ENCODE measurements at places on chromosomes 1 and 21.

DNA sequence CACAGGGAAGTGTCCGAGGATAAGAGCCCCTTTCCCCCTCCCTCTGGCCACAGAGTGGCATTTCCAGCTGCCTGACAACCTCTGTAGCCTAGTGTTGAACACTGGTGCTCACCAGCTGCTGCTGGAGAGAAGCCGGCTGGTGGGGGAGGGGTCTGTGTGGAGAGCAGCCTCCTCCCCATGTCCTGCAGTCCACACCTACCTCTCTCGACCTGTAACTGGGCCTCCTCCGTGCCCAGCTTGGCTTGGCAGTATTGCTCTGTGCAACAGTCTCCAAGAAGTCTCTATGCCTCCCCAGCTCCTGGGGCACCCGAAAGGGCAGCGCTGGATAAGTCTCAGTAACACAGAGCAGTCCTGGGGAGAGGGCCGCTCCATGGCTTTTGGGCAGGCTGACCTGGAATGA lies 17.0 kb downstream of the PAPPA2 start:
- DNase-seq: no peak

GRCh38 chr1:231885209-231885854 lies 258.7 kb downstream of the DISC1 start:
- no peak for DNase-seq

- DNase-seq: no peak
Measured at GRCh38 chr21:28548291-28548690, 444.4 kb downstream of the LTN1 start.

DNA sequence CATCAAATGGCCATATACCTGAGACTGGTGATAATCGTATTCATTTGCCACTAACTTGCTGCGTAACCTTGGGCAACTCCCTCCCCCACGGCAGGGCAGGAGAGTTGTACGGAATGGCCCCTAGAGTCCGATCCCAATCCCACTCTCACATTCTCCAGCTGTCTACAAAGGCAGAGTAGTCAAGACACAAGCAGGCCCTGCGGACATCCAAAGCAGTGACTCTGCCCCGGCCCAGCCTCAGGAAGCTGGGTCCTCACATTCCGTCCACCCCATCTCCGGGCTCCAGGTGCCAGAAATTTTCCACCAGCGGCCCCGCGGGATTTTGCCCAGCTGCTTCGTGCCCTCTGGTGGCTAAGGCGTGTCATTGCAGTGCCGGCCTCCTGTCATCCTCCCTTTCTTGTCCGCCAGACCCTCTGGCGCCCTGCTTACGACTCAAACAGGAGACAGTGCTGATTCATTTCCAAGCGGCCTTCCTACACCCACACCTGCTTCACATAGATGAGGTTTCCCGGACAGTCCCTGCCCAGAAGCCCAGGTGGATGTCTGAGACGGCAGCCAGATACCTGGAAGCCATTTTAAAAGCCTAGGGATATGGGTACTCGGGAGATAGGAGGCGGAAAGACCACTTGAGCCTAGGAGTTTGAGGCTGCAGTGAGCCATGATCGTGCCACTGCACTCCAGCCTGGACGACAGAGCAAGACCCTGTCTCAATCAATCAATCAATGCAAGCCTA lies 2.9 kb upstream of the S100A2 start:
- peak; percentile 68 for DNase-seq

- DNase-seq: no peak
Measured at GRCh38 chr1:235067396-235068157, 61.1 kb downstream of the TOMM20 start.

- no peak for DNase-seq
Measured at GRCh38 chr1:201883786-201884185, 4.9 kb upstream of the SHISA4 start.

GRCh38 chr1:199742547-199742946 lies 285.0 kb upstream of the NR5A2 start:
- no peak for DNase-seq

GRCh38 chr1:239428120-239428710 lies 41.8 kb downstream of the CHRM3 start:
- no peak for DNase-seq

- no peak for DNase-seq
Measured at GRCh38 chr1:185987611-185988321, 253.6 kb downstream of the HMCN1 start.

DNA sequence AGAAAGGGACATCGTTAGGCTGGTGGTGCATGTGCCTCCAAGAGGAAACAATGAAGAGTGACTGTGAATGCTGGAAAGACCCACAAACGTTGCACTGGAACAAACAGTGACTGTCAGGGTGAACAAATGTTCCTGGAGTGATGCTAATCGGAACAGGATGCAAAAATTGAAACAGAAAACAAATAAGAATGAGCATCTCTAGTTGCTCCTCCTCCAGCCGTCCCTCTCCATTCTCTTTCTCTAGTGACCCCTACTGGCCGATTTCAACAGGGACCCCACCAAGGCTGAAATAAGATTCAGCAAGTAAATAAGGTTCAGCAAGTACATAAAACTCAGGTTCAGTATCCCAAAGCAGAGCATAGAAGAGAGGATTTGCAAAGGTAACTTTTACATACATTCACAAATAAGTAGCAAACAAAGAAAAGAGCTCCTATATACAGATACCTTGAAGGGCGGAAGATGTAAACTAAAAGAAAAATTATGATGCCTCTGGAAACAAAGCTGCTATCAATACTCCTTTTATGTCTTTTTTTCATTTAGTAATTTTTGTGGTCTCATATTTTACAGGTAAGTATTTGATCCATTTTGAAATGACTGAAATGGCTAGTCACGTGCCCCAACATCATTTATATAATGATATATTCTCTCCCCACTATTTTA lies 836.1 kb upstream of the ADAMTS5 start:
- no peak for DNase-seq

DNA sequence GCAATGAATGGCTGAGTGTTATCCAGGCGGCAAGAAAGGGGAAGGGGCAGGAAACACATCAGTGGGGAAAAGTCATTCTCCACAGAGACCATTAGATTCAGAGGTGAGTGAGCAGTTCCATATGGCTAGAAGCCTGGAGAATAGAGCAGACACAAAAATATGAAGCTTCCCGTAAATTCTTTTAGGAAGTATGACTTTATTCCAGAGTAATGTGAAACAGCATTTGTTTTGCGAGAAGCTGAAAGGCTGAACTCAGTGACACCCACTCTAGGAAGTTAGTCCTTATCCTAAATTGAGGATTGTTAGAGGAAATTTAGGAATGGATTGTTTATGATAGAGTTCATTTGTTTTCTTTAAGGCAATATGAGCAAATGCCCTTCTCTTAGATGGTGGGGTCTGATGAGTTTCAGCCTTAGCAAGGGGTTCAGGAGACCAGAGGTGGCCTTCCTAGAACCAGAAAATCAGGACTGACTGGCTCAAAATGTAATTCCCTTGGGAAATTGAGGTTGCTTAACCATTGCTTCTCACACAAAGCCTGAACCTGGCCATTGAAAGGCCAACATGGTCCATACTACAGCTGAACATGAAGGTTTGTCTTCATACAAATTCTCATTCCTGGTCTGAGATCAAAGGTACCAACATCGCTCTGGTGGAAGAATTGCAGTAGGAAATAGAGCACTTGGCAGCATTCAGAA lies 167.5 kb downstream of the TPR start:
- DNase-seq: no peak

- no peak for DNase-seq
Measured at GRCh38 chr1:85148524-85149250, 52.1 kb downstream of the SYDE2 start.

DNA sequence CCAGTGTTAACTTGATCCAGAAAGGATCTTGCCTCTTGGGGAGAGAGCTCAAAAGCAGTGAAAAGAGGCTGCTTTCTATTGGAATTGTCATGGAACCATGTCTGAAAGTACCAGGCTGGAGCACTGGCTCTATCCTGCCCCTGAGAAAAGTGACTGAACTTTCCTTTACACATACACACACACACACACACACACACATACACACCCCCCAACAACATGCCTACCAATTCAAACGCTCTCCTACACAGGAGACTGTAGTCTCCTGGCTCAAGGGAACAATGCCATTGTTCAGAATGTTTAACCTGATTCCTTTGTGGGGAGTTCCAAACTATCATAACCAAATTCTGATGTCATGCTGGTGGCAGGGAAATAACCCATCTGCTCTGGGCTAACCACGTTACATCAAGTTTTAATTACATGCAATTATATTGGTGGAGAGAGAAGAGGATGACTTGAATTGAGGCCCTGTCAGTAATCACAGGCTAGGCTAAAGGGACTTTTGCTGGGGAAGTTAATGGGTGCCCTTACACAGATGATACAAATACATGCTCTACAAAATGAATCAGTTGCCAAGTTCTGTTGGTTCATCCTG lies 52.3 kb upstream of the DUSP10 start:
- DNase-seq: no peak
